NCI-H69 (cell line): ENCODE measurements at places on chromosomes 13 and 19.

- no peak for DNase-seq
Measured at GRCh38 chr19:38290631-38291147, 13.4 kb upstream of the C19orf33 start.

DNA sequence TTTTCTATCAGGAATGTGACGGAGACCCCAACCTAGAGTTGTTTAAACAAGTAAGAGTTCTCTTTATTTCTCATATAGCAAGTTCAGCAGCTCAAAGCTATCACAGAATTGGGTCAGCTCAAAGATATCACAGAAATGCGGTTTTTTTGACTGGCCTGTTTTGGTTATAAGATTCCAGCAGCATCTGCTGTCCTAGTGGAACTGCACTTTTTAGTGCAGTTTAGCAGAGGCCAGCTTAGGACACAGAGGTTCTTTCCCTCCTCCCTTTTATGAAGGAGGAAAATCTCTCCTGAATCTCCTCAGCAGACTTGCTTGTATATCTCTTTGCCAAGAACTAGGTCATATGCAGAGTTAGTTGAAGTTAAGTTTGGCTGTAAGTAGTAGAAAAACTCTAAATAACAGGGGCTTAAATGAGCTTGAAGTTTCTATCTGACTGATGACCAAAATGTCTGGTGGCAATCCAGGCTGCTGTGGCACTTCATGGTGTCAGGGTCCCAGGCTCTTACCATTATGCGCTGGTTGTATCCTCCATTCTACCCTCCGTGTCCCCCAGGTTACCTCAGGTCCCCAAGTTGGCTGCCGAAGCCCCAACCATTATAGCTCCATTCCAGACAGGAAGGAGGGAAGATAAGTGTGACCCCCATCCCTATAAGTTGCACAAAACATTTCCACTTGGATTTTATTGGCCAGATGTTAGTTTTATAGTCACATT lies 6.6 kb downstream of the PPP2R1A start:
- no peak for DNase-seq

GRCh38 chr13:107941345-107942029 lies 273.8 kb downstream of the LIG4 start:
- DNase-seq: no peak

DNA sequence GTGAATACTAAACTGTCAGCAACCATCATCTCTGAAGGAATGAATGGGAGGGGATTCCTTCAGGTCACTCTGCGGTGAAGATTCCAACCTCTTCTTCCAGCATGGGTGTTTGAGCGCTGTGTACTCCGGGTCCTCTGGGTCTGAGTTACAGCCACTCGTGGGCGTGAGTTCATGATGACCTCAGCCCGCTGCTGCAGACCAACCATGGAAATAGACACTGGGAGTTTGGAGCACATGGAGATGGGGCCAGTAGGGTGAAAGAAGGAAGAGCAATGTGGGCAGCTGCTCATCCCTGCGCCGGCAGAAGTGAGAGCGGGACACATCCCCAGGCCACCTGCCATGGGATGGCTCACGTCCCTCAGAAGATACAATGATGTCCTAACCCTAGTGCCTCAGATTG lies 16.8 kb upstream of the RAB20 start:
- no peak for DNase-seq

GRCh38 chr13:60758637-60759036 lies 361.6 kb downstream of the TDRD3 start:
- no peak for DNase-seq

GRCh38 chr19:7494416-7495098 lies 5.7 kb upstream of the PEX11G start:
- no peak for DNase-seq

DNA sequence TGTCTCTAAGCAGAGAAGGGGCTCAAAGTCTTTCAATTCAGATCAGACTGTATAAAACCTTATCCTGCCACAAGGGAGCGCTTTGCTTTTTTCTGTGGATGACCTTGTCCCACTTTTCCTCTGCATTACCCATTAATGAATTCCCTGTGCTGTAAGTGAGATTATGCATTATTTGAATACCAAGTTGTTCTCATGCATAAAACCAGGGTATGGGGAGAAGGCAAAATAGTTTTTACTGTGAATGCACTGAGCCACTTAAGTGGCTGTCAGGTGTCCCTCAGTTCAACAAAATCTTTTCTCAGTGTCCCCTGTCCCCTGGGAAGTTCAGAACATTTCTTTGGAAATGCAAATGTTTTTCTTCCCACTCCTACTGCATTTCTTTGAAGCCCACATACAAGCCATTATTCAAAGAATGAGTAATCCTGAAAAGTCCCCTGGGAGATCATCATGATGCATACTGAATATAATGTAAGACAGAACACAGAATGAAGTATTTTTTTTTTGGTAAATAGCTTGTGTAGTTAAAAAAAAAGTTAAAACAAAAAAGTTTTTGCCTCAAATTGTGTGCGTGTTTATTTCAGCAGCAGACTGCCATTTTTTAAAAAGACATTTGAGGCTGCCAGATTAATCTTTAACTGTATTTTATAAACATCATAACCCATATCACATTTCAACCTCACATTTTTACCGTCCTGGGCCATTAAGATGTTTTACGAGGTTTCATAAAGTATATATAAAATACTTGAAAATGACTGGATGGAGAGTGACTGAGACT lies 506.7 kb upstream of the PCDH9 start:
- DNase-seq: peak; percentile 78

DNA sequence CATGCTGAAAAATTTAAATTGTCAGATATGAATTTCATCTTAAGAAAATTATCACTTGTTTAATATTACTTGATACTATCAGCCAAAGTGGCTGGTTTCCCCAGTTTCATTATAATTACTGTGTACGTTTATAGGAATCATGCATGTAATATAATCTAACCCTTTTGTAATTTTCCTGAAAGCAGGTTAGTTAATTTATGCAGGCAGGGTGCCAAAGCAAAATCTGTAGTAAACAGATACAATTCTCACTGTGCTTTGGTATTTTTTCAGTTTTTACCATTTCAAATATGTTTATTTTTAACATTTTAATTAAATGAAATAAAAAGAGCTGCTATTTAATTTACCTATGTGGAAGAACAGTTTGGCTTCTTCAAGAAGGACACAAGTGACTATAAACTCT lies 1227.5 kb upstream of the MIR17HG start:
- peak; percentile 84 for DNase-seq

GRCh38 chr19:5059213-5059574 lies 90.3 kb downstream of the KDM4B start:
- no peak for DNase-seq

- no peak for DNase-seq
Measured at GRCh38 chr19:46404753-46405468, 8.5 kb downstream of the CCDC8 start.

- DNase-seq: peak; percentile 16
Measured at GRCh38 chr13:100128838-100129237, 39.9 kb downstream of the PCCA start.

DNA sequence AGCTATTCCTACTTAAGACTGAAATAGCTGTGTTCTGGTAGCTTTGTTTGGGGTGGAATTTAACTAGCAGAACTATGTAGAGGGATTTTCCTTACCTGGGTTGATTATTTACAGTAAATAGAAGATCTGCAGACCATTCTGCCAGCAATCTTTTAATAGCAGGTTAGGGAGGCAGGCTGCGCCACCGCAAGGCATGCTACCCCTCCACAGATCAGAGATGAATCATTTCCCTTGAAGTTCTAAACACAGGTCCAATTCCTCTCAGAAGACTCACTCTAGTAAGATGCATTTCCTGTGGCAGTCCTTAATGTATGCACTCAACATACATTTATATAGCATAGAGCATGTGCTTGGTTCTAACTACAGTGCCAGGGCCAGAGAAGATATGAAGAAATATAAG lies 109.0 kb downstream of the TNFRSF19 start:
- DNase-seq: no peak

GRCh38 chr13:84641491-84641890 lies 759.2 kb upstream of the SLITRK1 start:
- DNase-seq: no peak

DNA sequence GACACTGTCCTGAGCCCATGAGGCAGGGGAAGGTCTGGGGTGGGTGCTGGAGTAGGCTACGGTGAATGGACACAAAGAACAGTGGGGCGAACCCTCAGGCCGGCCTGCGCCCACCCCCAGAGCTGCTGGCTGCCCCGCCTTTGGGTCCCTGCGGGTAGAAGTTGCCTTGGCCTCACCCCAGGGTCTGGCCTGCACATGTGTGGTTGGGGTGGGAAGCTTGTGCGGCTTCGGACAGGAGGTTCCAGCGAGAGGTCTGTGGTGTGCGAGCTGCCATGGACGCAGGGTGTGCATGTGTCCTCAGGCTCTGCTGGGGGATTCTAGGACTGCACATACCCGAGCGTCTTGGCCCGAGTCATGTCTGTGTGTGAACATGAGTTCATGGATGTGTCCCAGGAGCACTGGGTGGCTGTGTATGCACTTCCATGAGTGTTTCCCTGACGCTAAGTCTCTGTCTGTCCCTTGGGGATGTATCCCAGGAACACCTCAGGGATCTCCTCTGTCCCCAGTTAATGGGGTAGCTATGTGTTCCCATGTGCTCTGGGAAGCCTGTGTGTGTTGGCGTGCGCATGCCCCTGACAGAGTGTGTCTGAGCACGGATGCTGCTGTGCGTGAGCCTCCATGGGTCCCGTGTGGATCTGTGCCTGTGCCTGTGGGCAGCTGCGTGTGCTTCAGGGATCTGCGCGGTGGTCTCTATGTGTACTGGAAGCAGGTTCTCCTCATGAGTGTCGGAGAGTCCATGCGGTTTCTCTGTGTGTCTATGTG lies 20.8 kb upstream of the POU2F2 start:
- no peak for DNase-seq

DNA sequence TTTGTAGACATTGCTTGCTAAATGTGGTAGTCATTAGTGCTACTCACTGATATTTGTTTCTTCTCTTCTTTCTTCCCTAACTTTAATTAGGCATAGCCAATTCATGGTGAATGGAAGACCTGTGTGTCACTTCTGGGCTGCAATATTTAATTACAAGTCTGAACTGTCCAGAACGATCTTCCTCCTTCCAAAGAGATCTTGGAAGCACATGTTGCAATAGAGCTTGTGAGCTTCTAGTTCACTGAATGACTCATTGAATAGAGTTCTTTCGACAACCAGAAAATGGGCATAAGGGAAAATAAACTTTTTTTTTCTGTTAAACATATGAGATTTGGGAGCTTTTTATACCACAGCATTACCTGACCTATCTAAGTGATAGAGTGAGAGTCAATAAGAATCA lies 1264.6 kb downstream of the PCDH9 start:
- DNase-seq: peak; percentile 44

GRCh38 chr13:21837841-21838551 lies 167.1 kb downstream of the FGF9 start:
- DNase-seq: peak; percentile 33

GRCh38 chr13:40668335-40668734 lies 1.9 kb upstream of the FOXO1 start:
- DNase-seq: no peak

DNA sequence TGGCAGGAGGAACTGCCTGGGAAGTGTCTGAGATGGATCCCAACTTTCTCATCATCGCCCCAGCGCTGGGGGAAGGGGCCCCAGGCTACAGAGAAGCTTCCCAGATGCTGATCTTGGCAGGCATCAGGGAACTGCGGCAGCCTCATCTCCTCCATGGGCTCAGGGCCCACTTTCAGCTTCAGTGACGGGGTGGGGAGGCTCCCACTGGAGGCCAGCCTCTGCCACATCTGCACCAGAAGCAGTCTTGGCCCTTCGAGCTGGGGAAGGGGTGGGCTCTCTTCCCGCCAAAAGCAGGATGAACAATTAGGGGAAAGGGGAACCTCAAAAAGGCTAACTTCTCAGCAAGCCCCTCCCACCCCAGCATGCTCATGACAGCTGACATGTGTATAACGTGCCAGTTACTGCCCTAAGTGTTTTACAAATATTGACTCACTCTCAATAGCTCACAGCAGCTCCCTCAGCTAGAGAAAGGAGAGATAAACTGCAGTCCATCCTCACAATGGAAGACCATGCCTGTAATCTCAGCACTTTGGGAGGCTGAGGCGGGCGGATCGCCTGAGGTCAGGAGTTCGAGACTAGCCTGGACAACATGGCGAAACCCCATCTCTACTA lies 7.1 kb upstream of the S1PR2 start:
- DNase-seq: peak; percentile 96

GRCh38 chr19:23972161-23972560 lies 57.5 kb downstream of the ZNF726 start:
- no peak for DNase-seq

DNA sequence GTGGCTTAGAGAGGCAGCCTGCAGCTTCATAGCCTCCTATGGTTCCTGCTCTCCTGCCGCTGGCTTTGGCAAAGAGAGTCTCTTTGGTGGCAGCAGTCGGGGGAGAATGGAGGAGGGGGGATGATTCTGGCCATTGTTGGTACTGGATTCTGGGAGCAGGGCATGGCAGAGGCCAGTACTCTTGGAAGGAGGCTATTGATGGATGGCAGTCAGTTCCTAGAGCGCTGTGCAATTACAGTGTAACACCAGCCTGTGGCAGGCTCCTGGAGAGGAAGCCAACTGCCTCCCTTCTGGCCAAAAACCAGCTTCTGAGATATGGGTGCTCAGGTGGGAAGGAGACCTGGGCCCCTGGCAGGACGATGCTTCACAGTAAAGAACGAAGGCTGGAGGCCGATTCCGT lies 47.9 kb upstream of the TMTC4 start:
- peak; percentile 33 for DNase-seq

DNA sequence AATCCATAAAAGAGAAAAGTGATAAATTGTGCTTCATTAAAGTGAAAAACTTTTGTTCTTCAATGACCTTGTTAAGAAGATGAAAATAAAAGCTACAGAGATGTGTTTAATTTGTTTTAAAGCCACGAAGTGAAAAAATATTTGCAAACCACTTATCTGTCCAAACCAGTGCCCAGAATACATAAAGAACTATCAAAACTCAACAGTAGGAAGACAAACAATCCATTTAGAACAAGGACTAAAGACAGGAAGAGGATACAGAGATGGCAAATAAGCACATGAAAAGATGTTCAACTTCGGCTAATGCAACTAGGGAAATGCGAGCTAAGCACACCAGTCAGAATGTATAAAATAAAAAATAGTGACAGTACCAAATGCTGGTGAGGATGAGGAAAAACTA lies 15.0 kb downstream of the GJB6 start:
- DNase-seq: no peak
